CD4-positive, alpha-beta T cell treated with Interleukin-15 for 4 hours (primary cell): ENCODE measurements at places on chromosomes 1 and 21.

DNA sequence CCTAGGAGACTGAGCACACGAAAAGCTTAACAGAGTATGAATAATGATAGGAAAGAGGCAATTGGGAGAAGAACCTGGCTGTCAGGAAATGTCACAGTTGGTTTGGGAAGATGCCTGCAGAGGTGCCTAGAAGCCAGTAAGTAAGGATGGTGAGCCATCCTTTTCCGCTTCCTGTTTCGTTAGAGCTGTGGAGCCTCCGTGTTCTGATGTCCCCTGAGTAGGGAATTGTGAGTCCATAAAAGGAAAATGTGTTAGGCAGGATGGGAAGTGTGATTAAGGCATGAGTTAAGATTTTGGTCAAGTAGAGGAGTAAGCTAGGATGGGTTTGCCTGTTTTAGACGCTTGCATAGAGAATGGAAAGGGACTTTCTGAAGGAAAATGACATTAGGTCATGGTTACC is 9.0 kb downstream of the CLIC4 start:
- DNase-seq = no peak

GRCh38 chr1:58884706-58885661 is 101.1 kb upstream of the JUN start:
- no peak for DNase-seq

GRCh38 chr1:64623750-64624191 is 121.1 kb upstream of the RAVER2 start:
- DNase-seq = no peak

DNA sequence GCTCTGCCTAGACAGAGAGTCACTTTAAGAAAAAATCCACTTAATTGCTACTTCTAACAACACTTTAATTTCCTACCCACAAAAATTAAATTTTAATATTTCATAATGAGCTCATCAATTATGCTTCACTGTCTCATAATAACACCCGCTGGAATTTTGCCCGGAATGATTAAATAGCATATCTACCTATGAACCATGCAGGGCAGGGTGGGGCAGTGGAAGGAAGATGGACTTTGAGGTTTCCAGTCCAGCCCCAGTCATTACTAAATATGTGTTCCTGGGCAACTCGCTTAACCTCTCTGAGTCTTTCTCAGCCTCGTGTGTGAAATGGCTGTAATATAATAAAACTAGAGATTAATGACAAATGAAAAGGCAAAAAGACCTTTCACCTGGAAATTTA is 32.8 kb upstream of the SLC45A1 start:
- no peak for DNase-seq

DNA sequence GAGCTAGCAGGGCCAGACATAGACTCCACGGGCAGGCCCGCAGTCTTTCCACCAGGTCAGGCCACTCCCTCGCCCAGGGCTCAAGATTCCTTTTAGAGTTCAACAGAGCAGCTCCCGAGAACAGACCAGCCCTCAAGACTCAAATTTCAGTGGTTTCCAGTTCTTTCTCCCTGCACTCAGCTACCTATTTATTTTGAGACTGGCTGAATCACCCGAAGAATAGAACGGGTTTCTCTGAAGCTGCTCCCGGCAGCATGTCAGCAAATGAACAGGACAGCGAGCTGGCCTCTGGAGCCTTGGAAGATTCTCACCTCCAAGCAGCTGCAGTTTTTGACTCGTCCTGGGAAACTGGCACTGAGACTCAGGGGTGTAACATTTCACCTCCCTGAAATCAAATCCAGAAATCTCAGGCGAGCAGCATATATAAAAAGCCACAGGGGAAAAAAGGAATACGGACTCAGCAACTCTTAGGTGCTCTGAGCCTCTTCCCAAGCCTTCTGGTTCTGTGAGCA is 177.9 kb downstream of the CLIC6 start:
- no peak for DNase-seq

DNA sequence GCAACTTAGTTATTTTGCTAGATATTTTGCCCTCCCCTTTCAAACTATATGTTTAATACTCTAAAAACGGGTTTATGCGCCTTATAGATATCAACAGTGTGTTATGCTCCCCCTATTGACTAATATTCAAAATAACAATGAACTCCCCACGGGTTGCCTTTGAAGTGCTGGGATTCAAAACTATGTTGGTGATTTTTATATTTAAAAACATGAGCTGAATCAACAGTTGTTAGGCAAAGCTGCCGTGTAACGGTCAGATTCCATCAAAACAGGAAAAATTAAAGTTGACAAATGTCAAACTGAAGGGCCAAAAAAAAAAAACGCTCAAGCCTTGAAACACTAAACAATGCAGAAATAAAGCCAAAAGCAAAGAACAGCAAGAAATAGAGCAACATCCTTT is 2.5 kb downstream of the TGFBR3 start:
- peak; percentile 66 for DNase-seq

- DNase-seq = no peak
These were observed 884 bp downstream of the LHX4 start for GRCh38 chr1:180230791-180231505.

- DNase-seq = no peak
These were observed 32.1 kb downstream of the FOXD2 start for GRCh38 chr1:47469910-47470309.

DNA sequence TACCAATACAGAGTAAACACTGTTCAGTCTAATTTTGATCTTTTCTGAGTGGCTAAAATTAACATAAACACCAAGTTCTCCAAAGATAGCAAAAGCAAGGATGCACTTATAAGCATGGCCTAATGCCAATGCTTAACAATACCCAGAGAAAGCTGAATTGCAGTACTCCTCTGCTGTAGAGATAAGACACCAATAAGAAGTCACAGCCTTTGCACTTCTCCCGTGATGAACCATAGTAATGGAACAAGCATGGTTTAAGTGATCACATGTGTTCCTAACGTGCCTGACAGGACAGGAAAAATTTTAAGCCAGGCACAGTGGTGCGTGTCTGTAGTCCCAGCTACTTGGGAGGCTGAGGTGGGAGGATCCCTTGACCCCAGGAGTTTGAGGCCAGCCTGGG is 5.6 kb downstream of the PRDX1 start:
- no peak for DNase-seq

DNA sequence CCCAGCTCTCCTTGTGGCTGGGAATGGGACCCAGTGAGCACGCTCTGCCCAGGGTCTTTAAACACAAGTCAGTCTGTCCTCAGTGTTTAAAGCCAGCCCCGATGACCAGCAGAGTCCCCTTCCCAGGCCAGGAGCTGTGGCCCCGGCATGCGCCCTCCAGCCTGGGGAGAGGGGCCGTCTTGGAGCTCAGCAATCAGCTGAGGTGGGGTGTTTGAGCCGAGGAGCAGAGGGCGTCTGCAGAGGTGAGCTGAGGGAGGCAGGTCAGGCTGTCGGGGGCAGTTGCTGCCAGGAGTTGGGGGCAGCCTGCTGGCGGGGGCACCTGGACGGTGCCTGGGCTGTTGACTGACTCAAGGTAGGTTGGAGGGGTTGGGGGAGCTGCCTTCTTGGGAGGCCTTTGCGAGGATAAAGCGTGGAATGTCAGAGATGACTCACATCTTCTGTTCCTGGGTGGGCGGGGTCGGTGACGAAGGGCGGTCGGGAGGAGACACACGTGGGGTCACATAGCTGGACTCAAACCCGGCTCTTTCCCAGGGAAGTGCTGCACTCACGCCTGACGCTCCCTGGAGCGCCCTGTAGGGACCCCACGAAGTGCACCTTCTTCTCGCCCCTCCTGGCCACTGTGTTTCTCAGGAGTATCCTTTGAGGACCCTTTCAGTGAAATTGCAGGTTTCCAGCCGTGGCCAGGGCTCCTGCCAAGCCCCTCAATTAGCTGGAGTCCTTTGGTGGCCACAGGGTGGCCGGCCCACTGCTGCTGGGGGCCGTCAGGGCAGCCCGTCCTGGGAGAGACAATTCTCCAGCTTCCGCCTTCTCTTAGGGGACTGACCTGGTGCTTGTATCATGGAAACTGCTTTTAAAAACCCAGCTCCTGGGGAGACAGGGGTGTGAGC is 86.2 kb downstream of the SIK1 start:
- DNase-seq = no peak
